Forelimb muscle (tissue), 1 donor: ENCODE measurements at places on chromosomes 2 and 18.

DNA sequence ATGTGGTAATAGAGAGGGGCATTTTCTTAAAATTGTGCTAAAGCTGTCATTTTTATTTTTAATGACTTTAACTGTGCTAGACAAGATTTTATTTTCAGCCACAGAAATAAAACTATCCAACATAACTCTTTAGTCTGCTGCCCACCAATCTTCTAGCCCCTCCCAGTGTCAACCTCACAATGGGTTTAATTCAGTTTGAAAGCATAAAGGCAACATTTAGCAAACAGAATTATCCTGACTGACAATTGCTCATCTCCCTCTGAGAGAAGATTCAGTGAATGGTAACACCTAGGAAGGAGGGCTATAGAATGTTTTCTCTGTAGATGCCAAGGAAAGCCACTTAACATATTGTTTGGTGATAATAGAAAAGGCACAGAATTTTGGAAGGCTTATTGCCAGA lies 5.2 kb downstream of the ERMN start:
- no peak for DNase-seq

DNA sequence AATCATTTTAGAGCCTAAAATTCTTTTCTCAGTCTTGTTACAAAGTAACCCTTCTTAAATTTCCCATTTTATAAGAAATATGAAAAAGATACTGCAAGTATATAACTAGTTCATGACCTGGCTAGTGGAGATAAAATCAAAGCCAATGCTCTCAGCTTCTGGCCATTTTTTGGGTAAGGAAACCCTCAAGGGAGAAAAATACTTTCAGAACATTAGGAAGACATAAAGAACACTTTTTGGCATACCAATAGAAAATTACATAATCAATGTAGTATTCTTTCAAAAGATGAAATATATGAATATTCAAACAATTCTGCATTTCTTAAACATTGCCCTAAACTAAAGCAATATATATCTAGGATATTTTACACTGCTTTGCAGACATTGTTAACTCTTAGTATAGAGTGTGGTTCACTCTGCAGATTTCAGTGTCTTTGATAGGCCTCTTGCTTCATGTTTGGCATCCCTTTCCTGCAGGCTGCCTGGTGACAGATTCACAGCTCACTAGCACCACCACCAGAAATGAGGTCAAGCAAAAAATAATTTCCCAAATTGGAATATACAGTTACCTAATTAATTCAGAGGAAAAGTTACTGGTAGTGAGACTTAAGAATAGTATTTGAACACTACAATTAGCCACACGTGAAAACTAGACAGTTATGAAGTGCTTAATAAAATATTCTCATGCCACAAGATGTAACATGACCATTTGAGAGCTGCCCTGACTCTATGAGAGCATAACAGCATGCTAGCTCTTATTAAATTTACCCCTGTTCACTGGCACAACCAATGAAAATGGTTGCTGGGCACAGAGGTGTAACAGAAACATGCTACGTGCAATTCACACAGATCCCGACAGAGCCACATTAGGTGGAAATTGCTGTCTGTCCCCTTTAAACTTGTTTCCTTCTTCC lies 36.0 kb downstream of the PAIP2B start:
- peak; percentile 28 for DNase-seq

- no peak for DNase-seq
Measured at GRCh38 chr2:211086049-211086448, 529.6 kb downstream of the CPS1 start.

GRCh38 chr18:47422524-47422923 lies 171.1 kb upstream of the SKOR2 start:
- DNase-seq = no peak

GRCh38 chr2:212227755-212228154 lies 310.8 kb downstream of the ERBB4 start:
- peak; percentile 20 for DNase-seq

DNA sequence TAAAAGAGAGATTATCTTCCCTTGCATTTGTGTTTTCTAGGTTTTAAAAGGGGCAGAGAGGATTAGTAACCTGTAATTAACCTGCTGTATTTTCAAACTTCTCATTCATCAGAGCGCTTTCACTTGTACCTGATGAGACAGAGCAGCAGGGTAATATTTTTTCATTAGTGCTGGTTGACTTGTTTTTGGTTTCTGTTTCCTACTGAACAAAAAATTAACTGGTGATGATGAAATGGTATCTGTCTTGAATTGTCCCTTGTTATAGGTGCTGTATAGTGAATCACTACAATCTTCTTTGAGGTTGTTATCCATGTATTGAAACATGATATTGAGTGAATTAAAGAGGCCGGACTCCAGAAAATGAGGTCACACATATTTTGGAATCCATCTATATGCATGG lies 37.9 kb downstream of the CDH20 start:
- DNase-seq = no peak

DNA sequence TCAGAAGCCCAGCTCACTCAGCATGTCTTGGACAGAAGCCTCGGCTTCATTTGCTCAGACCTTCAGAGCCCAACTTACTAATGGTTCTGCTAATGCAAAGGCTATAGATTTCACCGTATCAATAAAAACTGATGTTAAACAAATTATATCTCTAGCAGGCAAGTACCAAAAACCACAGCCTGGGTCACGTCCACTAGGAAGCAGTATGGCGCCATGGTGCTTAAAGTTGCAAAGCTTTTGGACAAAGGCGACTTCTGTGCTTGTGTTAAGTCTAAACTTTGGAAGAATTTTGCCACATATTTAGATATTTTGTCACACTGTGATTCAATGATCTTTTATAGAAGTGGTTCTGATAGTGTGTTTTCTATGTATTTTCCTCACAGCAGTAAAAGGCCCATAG lies 276.8 kb upstream of the PARD3B start:
- DNase-seq = no peak

GRCh38 chr2:125125902-125126301 lies 1100.8 kb downstream of the CNTNAP5 start:
- no peak for DNase-seq

DNA sequence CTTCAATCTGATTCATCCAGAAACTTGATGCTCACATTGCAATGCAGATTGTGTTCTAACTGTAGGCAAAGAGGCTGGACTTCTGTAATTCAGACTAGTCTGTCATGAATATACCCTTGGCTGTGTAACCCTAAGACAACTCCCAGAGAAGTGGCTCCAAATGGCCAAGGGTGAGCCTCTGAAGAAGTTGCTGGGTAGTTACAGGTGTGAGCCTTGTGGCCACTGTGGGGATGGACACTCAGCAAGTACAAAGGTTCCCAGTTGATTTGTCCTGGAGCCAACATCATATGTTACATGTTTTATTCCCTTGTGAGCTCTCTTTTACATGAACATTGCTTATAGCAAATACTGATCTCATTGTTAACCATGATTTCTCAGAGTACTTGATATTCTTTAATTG lies 94.8 kb upstream of the KCNJ3 start:
- DNase-seq = no peak

DNA sequence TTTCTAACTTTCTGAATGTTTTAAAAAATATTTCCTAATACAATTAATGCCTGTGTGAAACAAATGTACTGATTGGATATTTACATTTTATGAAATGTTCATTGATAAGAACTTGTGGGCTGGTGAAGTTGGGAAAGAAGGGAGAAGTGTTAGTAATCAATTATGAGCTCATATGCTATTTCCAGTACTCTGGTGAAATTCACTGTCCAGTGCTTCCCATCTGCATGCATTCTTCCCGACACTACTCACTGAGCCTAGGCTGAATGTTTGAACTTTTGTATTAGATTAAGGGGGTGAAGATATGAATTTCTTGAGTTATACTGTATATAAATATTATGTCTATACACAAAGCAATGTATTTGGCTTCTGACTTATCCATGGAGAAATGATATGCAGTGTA lies 36.0 kb downstream of the SKA1 start:
- no peak for DNase-seq

DNA sequence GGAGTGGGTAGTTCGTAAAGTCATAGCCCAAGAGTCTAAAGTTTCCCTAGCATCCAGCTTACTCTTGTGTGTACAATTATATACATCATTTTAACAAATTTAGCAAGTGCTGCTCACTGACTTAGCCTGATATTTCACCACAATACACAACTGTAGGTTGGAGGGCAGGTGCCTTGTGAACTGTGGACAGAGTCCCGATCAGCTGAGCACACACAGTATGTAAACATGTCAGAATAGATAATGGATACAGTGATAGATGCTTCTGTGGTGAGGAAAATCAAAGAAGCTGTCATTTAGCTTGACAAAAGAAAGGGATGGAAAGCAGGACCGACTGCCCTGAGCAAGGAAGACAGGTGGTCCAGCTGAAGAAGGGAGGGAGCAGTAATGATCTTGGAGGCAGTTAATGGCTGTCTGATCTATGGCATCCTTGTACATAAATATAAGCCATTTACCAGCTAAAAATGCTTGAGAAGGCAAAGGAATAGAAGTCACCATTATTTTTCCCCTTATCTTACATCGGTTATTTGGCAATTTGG lies 372.8 kb upstream of the UBE2E3 start:
- no peak for DNase-seq

DNA sequence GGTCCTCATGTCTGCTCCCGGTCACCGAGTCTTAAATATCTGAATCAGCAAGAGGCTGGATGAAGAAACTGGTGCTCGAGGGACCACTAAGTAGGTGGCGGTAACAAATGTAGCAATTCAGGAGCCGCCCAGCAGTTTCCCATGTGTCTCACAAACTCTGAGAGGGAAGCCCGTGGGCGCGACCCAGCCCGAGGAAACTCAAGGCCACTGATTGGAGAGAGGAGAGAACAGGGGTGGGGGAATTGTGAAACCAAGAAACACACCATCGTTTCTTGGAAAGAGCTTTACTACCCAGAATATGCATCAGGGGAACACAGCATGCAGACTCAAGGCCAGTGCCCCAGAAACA lies 10.8 kb downstream of the MLPH start:
- DNase-seq = no peak

- peak; percentile 75 for DNase-seq
Measured at GRCh38 chr18:49668574-49669275, 106.9 kb downstream of the LIPG start.

- DNase-seq = no peak
Measured at GRCh38 chr2:139684286-139684860, 904.2 kb upstream of the NXPH2 start.

DNA sequence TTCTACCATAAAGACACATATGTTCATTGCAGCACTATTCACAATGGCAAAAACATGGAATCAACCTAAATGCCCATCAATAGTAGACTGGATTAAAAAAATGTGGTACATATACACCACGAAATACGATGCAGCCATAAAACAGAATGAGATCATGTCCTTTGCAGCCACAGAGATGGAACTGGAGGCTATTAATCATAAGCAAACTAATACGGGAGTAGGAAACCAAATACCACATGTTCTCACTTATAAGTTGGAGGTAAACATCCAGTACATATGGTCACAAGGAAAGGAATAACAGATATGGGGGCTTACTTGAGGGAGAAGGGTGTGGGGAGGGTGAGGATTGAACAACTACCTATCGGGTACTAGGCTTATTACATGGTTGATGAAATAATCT lies 7.7 kb downstream of the HMSD start:
- DNase-seq = no peak

DNA sequence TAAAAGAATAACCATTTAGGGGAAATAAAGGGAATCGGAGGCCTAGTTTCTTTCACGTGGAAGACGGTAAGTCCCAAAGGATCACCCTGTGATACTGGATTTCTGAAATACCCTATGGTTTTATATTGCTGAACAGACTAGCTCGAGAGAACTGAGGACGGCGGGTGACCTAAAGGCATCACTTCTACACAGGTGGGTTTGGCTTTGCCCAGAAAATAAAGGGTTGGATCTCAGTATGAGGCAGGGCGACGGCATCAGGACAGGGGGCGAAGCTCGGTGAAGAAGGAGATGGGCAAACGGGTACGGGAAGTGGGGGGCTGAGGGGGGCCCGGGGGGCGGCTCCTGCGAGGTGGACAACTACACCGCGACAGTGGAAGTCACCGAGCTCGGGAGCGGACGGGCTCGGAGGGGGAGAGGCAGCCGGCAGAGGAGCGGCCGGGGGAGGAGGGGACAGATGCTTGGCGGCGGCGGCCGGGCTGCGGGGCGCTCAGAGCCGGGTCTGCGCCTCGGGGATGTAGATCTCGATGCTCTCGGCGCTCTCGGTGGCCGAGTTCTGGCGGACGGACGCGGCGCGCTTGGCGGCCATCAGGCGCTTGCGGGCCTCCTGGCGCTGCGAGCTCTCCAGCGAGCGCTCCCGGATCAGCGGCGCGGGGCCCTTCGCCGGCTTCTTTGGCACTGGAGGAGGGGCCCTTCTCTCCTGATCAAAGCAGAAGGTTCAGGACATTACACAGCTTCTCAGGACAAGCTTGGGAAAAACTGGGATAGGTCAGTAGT lies 48.9 kb downstream of the TGIF1 start:
- no peak for DNase-seq

DNA sequence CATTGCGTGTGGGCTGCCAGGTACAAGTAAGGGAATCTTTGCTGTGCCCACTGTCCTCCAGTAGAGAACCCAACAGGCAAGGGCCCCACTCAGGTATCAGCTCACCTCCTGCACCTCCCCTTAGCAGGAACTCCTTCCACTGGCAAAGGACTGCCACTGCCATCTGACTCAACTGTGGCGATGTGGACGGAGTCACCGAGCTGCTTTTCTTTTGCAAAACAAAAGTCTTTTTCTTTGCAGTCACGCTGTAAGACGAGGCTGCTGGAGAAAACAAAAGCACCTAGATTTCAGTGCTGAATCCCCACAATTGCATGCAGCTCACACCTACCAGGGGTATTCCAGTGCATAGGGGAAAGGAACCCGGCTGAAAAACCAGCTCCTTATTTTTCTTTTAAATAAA lies 7.9 kb downstream of the MTERF4 start:
- no peak for DNase-seq

DNA sequence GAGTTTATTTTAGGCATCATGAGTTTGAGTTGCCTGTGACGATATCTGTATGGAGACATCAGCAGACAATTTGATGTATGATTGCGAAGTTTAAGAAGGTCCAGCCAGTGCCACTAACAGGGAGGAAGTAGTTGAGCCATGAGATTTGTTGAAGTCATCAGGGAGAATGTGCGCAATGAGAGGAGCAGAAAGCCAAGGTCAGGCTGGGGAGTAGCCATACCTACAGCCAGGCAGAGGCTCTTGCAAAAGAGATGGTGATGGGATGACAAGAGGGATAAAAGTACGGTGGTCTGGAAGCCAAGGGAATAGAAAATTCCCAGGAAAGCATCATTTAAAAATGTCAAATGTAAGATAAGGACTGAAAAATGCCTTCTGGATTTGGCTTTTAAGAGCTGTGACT lies 51.2 kb downstream of the LIMS1 start:
- no peak for DNase-seq

GRCh38 chr2:31335921-31336585 lies 78.5 kb downstream of the XDH start:
- no peak for DNase-seq

- DNase-seq = no peak
Measured at GRCh38 chr18:72194072-72194471, 350.1 kb downstream of the CBLN2 start.
